Stimulated activated CD4-positive, alpha-beta T cell treated with anti-CD3 and anti-CD28 coated beads, Interleukin-1b, Interleukin-23, amount 100 ng/mL, for 4 hours (primary cell): ENCODE measurements at places on chromosomes 7 and 10.

- DNase-seq: no peak
Observed at GRCh38 chr7:1032536-1033181, 11.7 kb upstream of the GPR146 start.

GRCh38 chr10:118481871-118482270 is 113.6 kb downstream of the PRLHR start:
- DNase-seq: no peak

GRCh38 chr10:78757344-78757925 is 311.3 kb upstream of the ZMIZ1 start:
- no peak for DNase-seq

- DNase-seq: peak; percentile 44
Observed at GRCh38 chr10:6583447-6583846, 3.4 kb upstream of the PRKCQ start.

GRCh38 chr10:680745-681144 is 8.7 kb downstream of the DIP2C start:
- no peak for DNase-seq

GRCh38 chr10:44619975-44620374 is 235.1 kb upstream of the CXCL12 start:
- no peak for DNase-seq

DNA sequence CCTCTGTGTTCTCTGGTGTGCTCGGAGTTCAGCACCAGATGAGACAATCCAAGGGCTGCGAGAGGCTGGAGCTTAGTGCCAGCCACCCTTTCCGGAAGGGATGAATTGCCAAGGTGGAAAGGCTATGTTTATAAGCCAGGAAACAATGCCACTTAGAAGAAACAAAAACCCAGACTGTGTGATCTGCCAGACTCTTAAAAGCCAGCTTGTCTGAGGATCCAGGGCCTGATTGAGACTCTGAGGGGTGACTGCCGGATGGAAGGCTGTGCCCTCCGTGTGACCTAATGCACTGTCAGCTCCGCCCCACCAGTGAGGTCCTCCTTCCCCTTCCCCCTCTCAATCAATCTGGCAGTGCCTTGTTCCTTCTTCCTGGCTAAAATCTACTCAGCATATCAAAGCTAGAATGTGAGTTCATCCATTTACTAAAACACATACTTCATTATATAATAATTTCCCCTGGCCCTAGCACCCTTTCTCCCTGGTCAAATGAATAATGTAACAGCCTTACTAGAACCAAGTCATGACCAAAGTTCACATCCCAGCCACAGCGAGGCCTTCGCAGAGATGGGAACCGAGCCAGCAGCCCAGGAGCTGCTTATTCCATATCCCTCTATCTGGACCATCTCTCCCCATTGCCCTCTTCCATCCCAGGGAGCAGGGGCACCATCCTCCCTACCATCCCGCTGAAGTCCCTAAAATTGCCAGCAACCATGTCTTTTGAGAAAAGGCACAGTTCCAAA is 25.5 kb downstream of the FAM107B start:
- DNase-seq: no peak

DNA sequence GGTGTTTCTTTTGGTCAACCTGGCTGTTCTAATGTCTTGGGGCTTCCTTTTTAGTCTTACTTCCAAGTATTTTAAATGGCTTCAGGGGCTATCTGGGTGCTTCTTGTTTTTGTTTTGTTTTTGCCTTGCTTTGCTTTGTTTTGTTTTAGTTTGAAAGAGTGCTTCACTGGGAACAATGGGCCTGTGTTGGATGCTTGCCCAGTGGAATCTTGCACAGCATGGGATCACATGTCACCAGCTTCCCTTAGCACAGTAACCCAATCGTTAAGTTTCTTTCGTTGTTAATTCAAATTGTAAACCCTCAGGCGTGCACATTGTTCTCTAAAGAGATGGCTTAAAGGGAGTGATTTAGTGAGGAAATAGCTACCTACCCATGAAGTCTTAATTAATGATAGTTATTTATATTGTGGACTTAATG is 8.9 kb downstream of the COL17A1 start:
- no peak for DNase-seq

GRCh38 chr7:95471071-95471470 is 14.7 kb upstream of the ASB4 start:
- no peak for DNase-seq

- no peak for DNase-seq
Observed at GRCh38 chr7:33732462-33732861, 172.9 kb upstream of the BMPER start.

- DNase-seq: no peak
Observed at GRCh38 chr7:25672496-25672895, 444.2 kb upstream of the NPVF start.

DNA sequence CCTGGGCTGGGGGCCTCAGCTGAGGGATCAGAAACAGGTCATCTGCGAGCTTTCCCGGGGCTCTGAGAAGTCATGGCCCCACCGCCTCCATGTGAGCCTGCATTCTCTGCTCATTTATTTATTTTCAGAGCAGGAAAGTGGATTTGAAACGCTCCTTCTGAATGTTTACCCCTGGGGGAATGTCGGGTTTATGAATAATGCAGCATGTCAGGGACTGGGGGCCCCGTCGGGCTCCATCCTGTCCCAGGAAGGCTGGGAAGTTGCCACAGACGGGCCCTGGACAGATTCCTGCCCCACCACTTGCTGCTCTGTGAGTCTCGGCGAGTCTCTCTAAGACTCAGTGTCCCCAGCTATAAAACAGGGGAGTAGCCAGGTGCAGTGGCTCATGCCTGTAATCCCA is 11.9 kb upstream of the GTF2IRD1 start:
- no peak for DNase-seq

DNA sequence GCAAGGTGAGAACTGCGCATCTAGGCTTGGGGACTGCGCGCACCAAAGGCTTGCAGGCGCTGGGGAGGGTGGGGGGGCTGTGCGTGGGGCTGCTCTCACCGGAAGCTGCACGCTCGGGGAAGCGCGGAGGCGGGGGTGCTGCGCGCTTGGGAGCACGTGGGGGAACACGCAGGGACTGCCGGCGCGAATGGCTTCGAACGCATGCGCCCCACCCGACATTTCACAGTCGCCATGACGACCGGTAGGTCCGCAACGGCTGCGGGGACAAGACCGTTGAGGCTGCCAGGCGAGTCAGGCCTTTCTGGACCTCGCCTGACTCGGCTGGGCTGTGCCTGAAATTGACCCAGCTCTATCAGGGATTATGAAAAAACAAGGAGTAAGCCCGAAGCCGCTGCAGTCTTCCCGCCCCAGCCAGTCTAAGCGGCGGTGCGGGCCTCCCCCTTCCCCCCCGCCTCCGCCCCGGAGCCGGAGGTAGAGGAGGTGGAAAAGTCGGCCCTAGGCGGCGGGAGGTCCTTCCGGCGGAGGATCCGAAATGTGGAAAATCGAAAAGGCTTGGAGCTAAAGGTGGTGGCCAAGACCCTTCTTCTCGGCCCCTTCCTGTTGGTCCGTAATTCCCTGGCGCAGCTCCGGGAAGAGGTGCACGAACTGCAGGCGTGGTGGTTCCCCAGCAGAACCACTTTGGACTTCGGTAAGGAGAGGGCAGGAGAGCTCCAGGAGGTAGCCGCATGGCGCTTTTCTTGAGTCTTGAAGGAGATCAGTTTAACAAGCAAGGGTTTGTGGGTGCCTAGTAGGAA is 34.9 kb upstream of the STEAP1 start:
- peak; percentile 17 for DNase-seq

DNA sequence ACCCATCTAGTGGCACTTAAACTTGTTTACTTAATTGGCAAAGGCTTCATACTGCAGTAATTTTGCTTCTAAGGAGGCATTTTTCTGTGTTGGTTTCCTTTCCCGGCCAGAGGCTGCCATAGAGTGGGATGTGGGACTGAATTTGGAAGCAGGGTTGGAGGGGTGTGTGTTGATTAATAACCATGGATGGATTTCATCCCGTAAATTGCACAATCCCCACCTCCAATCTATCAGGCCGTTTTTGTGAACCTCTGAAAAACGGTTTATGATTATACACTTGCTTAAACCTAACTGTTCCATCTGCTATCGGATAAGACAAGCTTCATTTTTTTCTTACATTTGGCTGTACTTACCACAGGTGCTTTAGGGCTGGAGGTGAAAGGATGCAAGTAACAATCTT is 1.3 kb downstream of the TMEM60 start:
- no peak for DNase-seq

DNA sequence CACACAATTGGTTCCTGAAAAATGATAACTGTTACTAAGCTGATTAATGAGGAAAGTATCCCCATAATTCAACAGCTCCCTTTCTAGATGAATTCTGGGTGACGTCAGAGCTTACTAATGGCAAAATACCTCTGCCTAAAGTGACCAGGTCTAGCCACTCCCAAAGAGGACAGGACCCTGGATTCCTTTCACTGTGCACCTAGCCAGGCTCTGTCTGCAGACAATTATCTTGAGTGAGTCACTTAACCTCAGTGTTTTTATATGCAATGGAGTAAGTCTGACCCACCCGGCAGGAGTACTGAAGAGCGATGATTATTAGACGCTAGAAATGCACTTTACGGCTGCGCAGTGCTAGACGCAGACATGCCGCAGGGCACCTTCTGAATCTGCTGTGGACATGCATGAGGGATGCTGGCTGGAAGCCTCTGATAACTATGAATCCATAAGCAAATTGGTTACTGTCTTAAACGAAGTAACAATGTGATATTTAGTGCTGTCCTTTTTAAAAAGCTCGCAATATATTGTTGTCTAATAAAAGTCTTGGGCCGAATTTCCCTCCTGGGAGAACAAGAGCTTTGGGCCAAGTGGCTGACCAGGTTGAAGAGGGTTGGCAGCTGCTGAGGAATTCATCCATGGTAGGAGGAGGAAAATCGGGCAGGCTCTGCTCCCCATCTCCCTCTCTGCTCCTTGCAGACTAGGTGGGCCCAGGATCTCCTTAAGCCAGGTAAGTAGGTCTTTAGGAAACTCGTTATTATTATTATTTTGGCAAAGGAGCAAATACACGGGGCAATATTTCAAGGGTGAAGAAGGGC is 4.6 kb upstream of the INPP5A start:
- no peak for DNase-seq

DNA sequence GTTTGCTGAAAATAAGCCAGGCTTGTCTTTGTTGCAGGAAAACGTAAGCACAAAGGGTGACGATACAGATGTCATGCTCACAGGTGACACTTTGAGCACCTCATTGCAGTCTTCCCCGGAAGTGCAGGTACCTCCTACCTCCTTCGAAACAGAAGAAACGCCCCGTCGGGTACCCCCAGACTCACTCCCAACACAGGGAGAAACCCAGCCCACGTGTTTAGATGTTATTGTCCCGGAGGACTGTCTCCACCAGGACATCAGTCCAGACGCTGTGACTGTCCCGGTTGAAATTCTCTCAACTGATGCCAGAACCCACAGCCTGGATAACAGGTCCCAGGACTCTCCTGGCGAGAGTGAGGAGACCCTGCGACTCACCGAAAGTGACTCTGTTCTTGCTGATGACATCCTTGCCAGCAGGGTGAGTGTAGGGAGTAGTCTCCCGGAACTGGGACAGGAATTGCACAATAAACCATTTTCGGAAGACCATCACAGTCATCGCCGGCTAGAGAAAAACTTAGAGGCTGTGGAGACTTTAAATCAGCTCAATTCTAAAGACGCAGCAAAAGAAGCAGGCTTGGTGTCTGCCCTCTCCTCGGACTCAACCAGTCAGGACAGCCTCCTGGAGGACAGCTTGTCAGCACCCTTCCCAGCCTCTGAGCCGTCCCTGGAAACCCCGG is 18.3 kb upstream of the BHLHA15 start:
- DNase-seq: no peak

DNA sequence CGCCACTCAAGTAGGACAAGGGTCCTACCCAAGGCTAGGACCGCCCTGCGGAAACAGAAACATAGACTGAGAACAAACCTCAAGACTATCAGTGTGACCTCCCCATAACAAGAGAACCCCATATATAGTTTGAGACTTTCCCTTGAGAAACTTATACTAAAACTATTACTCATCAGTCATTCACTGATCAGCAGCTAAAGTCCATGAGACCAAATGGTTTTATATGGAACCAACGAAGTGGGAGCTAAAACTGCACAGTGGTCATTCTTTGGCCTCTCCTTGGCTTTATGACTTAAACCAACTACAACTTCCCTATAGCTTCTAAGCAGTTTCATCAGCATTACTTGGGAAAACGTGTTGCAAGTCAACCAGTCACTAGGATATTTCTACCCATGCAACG is 13.7 kb upstream of the ZSCAN21 start:
- DNase-seq: no peak

GRCh38 chr7:23336086-23336485 is 36.9 kb downstream of the MALSU1 start:
- DNase-seq: no peak
